ENCODE measurements at places on chromosomes 1 and 21. TPM values are rescaled to one million over a fixed set of nuclear protein-coding genes. Genes with fewer than 3 reads are reported as not detected.

Gene ARPC5
- 180 TPM for total RNA-seq

Gene KRTAP19-3
- total RNA-seq: not detected

Gene TCEA3
- 3.3 TPM for total RNA-seq

Gene OR2T29
- total RNA-seq: not detected

Gene STIL
- 8.8 TPM for total RNA-seq

Gene SRGAP2C
- 65.3 TPM for total RNA-seq

Gene L1TD1
- 10.6 TPM for total RNA-seq

Gene ANKRD45
- total RNA-seq: 1.8 TPM

Gene SERPINC1
- total RNA-seq: not detected

GRCh38 chr1:56666112-56666608 is 21.0 kb downstream of the PRKAA2 start:
- no peak for DNase-seq
- no peaks in the 10 kb centered on the region for H3K36me3 ChIP-seq
- peaks cover 2% of the 10 kb centered on the region for H3K27me3 ChIP-seq
- H3K4me1 ChIP-seq: no peaks in the 10 kb centered on the region

GRCh38 chr1:87148661-87149060 is 180.0 kb upstream of the LMO4 start:
- no peaks in the 10 kb centered on the region for H3K36me3 ChIP-seq
- peaks cover 27% of the 10 kb centered on the region for H3K4me1 ChIP-seq
- H3K27ac ChIP-seq: no peak overlapping the region
- H3K27me3 ChIP-seq: no peaks in the 10 kb centered on the region
- H3K4me3 ChIP-seq: no peak overlapping the region

DNA sequence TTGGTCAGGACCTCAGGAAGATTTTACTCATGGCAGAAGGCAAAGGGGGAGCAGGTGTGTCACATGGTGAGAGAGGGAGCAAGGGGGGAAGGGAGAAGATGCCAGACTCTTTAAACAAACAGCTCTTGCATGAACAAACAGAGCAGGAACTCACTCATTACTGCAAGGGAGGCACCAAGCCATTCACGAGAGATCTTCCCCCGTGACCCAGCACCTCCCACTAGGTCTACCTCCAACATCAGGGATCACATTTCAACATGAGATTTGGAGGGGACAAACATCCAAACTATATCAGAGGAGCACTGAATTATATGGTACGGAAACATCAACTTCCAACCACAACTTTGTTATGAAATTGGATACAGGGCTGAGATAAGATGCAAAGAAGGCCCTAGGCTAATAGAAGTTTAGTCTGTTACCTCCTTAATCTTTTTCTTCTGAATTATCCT is 164.9 kb downstream of the ST6GALNAC3 start:
- H3K27ac ChIP-seq: no peak overlapping the region
- no peak overlapping the region for H3K4me3 ChIP-seq
- DNase-seq: no peak
- no peaks in the 10 kb centered on the region for H3K27me3 ChIP-seq
- no peaks in the 10 kb centered on the region for H3K36me3 ChIP-seq

DNA sequence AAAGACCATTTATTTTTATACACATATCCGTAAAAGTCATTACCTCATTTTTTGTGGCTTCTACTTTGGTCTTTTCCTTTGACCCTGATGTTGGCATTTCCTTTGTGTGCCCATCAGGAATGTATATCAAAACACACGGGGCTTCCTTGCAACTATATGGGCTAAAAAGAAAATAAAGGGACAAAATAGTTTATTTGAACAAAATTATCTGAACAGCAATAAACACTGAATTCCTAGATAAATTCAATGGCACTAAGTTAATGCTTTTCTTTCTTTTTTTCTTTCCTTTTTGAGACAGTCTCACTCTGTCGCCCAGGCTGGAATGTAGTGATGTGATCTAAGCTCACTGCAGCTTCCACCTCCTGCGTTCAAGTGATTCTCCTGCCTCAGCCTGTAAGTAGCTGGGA is 45.2 kb downstream of the EPRS1 start:
- no peak overlapping the region for H3K4me3 ChIP-seq
- peak overlapping the region; percentile 48 for H3K27ac ChIP-seq
- H3K27me3 ChIP-seq: no peaks in the 10 kb centered on the region
- H3K4me1 ChIP-seq: peaks cover 11% of the 10 kb centered on the region

DNA sequence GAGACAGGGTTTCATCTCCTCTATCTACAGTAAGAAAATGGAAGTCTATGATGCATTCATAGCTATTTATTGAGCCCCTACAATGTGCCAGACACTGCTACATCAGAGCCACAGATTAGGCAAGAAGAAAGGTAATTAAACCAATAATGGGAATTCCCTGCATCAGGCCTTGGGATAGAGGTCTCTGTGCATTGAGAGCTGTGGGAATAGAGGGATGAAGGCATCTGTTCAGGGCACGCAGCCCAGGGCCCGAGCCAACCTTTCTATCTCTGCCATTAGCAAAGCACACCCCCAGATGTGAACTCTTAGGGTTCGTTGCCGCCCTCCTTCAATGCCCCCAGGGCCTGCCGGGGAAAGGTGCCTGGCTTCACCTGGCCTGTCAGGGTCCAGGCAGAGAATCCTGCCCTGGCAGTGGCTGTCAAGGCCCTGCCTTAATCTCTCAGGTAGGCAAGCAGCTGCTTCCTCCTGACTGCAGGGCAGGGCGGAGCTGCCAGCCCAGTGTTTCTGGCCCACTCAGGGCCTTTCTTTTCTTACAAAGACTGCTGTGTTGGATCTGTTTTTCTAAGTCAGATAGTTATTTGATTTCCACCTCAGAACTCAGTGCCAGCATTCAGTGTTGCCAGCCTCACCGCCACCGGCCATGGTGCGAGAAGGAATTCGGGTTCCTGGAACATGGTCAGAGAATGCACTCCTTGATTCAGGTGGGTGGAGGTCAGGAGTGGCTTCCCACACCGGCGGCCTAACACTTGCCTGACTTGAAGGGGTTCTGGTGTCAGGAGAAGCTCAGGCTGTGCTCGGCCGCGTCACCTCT is 76.1 kb downstream of the PGM1 start:
- H3K27ac ChIP-seq: no peak overlapping the region
- H3K36me3 ChIP-seq: no peaks in the 10 kb centered on the region
- no peaks in the 10 kb centered on the region for H3K4me1 ChIP-seq
- H3K27me3 ChIP-seq: no peaks in the 10 kb centered on the region
- H3K4me3 ChIP-seq: no peak overlapping the region
- no peak for DNase-seq

DNA sequence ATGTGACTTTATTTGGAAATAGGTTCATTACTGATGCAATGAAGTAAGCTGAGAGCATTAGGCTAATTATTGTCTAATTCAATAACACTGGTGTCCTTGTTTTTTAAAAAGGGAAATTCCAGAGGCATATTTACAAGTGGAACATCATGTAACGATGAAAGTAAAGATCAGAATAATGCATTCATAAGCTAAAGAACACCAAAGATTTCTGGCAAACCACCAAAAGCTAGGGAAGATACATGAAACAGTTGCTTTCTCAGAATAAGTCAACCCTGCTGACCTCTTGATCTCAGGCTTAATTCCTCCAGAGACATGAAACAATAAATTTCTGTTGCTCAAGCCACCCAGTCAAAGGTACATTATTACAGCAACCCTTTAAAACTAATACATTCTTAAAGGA is 20.3 kb upstream of the IFI16 start:
- H3K36me3 ChIP-seq: no peaks in the 10 kb centered on the region
- no peaks in the 10 kb centered on the region for H3K27me3 ChIP-seq
- H3K27ac ChIP-seq: no peak overlapping the region
- no peak overlapping the region for H3K4me3 ChIP-seq
- no peaks in the 10 kb centered on the region for H3K4me1 ChIP-seq
- no peak for DNase-seq

GRCh38 chr1:30257742-30258380 is 465.5 kb downstream of the MATN1 start:
- no peaks in the 10 kb centered on the region for H3K36me3 ChIP-seq
- no peak overlapping the region for H3K4me3 ChIP-seq
- H3K4me1 ChIP-seq: no peaks in the 10 kb centered on the region
- no peaks in the 10 kb centered on the region for H3K27me3 ChIP-seq
- no peak overlapping the region for H3K27ac ChIP-seq
- no peak for DNase-seq

DNA sequence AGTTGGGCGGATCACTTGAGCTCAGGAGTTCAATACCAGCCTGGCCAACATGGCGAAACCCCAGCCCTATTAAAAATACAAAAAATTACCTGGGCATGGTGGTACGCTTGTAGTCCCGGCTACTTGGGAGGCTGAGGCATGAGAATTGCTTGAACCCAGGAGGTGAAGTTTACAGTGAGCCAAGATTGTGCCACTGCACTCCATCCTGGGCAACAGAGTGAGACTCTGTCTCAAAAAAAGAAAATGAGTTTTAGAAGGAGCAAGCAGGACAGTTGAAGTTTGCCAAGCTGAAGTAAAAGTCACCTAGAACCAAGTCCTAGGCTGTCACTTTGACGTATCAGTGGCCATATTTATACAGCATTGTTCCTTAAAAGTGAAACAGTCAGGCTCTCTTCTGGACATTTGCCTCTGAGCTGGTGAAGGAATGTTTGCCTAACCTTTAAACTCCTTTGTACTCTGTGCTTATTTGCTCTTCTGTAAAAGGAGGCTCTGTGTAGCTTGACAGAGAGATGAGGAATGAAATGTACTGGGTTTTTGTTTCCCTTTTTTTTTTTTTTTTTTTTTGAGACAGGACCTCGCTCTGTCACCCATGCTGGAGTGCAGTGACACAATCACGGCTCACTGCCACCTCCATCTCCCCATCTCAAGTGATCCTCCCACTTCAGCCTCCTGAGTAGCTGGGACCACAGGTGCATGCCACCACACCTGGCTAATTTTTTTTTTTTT is 2.8 kb downstream of the RAB4A start:
- DNase-seq: no peak
- H3K27me3 ChIP-seq: no peaks in the 10 kb centered on the region
- no peak overlapping the region for H3K4me3 ChIP-seq
- H3K4me1 ChIP-seq: peaks cover 9% of the 10 kb centered on the region
- no peak overlapping the region for H3K27ac ChIP-seq

DNA sequence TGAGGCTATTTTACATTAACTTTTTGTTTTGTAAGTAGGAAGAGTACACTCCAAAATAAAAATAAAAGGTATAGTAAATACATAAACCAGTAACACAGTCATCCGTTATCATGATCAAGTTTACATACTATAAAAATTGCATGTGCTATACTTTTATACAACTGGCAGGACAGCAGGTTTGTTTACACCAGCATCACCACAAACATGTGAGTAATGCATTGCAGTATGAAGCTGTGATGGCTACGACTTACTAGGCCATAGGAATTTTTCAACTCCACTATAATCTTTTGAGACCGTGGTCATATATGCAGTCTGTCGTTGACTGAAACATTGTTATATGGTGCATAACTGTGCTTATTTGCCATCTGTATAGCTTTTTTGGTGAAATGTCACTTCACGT is 106.2 kb downstream of the CENPF start:
- DNase-seq: no peak
- H3K36me3 ChIP-seq: no peaks in the 10 kb centered on the region
- no peak overlapping the region for H3K4me3 ChIP-seq
- H3K4me1 ChIP-seq: no peaks in the 10 kb centered on the region
- H3K27ac ChIP-seq: no peak overlapping the region

- no peak overlapping the region for H3K27ac ChIP-seq
- no peaks in the 10 kb centered on the region for H3K36me3 ChIP-seq
- H3K4me3 ChIP-seq: no peak overlapping the region
- H3K27me3 ChIP-seq: no peaks in the 10 kb centered on the region
- H3K4me1 ChIP-seq: peaks cover 24% of the 10 kb centered on the region
- no peak for DNase-seq
These were observed 18.2 kb downstream of the LDLRAP1 start for GRCh38 chr1:25561421-25562100.

DNA sequence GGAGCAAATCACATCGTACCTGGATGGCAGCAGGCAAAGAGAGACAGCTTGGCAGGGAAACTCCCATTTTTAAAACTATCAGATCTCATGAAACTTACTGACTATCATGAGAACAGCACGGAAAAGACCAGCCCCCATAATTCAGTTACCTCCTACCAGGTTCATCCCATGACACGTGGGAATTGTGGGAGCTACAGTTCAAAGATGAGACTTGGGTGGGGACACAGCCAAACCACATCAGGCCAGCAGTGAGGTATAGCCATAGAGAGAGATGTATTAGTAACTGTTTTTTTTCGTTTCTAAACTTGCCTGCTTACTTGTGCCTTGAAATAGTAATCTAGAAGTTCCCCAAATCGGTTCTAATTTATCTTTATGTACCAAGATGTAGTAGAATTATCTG is 48.9 kb downstream of the AK4 start:
- H3K4me3 ChIP-seq: no peak overlapping the region
- H3K27ac ChIP-seq: no peak overlapping the region
- no peak for DNase-seq
- no peaks in the 10 kb centered on the region for H3K27me3 ChIP-seq
- peaks cover 15% of the 10 kb centered on the region for H3K4me1 ChIP-seq

- H3K4me3 ChIP-seq: no peak overlapping the region
- no peaks in the 10 kb centered on the region for H3K27me3 ChIP-seq
- H3K27ac ChIP-seq: no peak overlapping the region
- H3K4me1 ChIP-seq: no peaks in the 10 kb centered on the region
These were observed 938.9 kb upstream of the ADGRL4 start for GRCh38 chr1:79945391-79945790.

- H3K4me1 ChIP-seq: peaks cover under 1% of the 10 kb centered on the region
- no peak overlapping the region for H3K4me3 ChIP-seq
- H3K27ac ChIP-seq: no peak overlapping the region
These were observed 725.2 kb downstream of the PTPRU start for GRCh38 chr1:29961293-29962059.

- peak overlapping the region; percentile 90 for H3K27ac ChIP-seq
- DNase-seq: peak; percentile 73
- H3K4me3 ChIP-seq: peak overlapping the region; percentile 14
- H3K36me3 ChIP-seq: no peaks in the 10 kb centered on the region
These were observed 96.0 kb upstream of the USP24 start for GRCh38 chr1:55311057-55311641.

GRCh38 chr1:185969028-185969427 is 234.8 kb downstream of the HMCN1 start:
- peak overlapping the region; percentile 37 for H3K27ac ChIP-seq
- H3K4me1 ChIP-seq: peaks cover 40% of the 10 kb centered on the region
- DNase-seq: no peak
- H3K27me3 ChIP-seq: no peaks in the 10 kb centered on the region

DNA sequence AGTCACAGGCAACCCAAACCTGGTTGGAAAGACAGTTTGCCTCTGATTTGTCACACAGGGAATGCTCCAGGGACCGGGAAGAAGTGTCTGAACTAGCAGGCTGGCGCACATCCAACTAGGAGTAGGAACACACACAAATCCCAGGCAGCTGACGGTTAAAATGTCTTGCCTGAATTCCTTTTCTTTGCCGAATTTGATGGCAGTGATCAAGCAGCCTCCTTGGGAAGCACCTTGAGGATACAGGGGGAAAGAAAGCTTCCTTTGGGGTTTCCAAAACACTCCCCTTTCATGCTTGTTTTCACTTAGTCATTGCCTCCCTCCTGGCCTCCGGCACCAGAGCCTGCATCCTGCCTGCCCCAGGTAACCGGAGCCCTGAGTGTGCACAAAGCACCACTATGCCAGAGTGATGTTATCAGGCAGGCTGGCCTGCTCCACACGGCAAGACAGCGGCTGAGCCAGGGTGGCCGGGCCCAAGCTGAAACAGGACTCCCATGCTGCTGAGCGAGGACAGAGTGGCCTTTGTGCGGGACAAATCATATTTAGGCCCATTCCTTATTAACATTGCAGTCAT is 193.8 kb downstream of the LMX1A start:
- H3K27ac ChIP-seq: no peak overlapping the region
- no peaks in the 10 kb centered on the region for H3K27me3 ChIP-seq
- no peak for DNase-seq
- H3K4me1 ChIP-seq: no peaks in the 10 kb centered on the region
- no peaks in the 10 kb centered on the region for H3K36me3 ChIP-seq

Measured in astrocyte (in vitro differentiated cells and primary cell).